Stimulated activated CD4-positive, alpha-beta T cell treated with anti-CD3 and anti-CD28 coated beads, TNF-alpha, amount 100 ng/mL, for 24 hours (primary cell): ENCODE measurements at places on chromosomes 3 and 15.

DNA sequence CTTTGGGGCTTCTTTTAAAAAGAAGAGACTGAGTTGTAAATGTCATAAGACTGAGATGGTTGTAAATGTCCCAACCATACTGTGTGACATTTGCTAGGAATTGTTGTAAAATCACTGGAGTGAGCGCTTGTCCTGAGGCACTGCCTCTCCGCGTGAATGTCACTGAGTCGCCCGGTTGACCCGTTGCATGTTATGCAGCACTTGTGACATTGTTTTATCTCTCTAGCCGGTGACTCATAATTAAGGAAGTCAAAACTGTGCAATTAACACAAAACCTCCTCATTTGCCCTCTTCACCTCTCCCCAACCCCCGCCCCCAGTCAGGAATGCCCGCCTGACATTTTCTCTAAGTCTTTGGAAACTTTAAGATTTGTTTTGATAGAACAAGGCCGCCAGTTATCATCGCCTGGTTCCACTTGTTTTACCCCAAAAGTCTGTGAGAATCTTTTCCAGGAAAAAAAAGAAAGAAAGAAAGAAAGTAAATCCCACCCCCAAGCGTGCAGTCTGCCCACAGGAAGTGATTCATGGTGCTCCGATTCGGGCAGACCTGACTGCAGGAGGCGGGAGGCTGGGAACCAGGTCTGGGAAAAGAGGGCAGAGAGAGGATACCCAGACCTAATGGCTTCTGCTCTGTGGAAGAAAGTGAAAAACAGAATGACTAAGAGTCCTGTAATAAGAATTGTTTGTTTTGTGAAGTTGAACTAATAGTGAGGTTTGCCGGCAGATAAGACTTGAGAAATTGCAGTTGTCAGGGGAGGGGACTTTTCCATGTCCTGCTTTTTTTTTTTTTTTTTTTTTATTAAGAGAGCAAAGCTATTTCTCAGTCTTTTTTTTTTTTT is 84.8 kb downstream of the SMAD3 start:
- no peak for DNase-seq

GRCh38 chr3:115789481-115789880 is 166.2 kb downstream of the GAP43 start:
- DNase-seq: no peak

- no peak for DNase-seq
Measured at GRCh38 chr15:80946576-80946975, 43.0 kb downstream of the MESD start.

- no peak for DNase-seq
Measured at GRCh38 chr15:70853318-70853972, 512 bp downstream of the LARP6 start.

DNA sequence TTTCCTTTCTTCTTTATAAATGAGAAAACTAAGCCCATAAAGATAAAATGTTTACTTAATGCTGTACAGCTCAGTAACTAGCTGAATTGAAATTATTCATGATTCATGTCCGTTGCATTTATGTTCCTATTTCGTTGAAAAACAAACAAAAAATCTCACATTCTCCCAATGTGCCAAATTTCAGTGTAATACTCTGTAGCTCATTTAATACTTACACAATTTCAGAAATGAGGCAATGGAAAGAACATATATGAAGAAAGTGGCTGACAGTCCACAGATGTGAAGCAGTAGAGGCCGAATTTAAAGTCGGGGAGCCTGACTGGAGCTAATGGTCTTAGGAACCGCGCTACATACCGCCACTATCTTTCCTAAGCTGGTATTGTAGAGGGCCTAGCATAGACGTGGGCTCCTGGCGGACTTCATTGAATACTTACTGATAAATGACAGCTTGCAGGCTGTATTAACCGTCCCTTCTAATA is 651 bp downstream of the PLSCR2 start:
- no peak for DNase-seq

DNA sequence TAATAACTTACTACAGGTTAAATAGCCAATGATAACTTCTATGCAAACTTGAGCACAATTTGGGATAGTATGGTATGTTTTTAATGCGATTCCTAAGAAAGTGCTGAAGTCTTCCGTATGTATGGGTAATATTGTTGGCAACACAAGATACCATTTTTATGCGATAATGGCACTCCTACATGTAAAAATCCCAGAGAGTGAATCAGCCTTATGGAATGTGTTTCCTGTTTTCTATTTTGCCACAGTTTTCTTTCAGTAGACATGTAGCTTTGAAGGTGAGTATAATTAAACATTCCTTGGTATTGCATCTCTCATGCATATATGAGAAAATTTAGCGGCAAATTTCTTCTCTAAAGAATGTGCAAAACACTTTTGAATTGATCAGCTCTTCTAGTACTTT is 396.8 kb upstream of the AZI2 start:
- no peak for DNase-seq

- DNase-seq: no peak
Measured at GRCh38 chr15:99981191-99981647, 248.0 kb upstream of the LYSMD4 start.

DNA sequence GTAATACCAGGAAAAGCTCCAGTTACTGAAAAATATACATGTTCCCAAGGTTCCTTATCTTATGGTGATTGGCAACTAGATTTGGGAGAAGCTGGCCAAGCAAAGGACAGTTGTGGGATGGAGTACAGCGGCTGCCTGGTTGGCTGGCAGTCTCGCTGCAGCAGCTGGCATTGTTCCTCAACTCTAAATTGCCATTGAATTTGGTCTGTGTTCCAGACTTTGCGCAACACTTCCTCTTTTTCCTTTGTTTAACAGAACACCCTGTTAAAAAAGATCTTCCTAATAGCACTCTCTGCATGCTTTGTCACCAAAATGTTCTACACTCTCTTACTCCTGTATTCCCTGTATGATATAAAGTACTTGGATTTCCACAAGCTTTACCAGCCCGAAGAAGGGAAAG is 420.6 kb upstream of the RBMS3 start:
- DNase-seq: no peak

GRCh38 chr3:81735334-81735733 is 26.1 kb downstream of the GBE1 start:
- no peak for DNase-seq

- DNase-seq: no peak
Measured at GRCh38 chr3:106197532-106198194, 328.9 kb upstream of the CBLB start.

DNA sequence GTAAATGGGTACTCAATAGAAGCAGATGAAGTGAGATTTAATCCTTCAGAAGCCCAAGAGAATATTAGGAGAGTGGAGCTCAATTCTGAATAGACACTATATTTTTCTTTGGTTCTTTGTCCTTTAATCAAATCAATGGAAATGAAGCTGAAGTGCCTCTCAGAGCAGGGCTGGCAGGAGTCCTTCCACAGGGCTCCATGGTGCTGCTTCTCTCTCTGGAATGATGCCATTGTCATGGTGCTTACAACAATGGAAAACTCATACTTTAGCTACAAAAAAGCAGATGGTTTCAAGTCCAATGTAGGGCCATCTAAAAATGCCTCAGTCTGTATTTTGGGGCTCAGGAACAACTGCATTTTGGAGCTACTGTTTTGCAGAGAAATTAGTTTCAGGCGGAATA is 125.1 kb downstream of the SNRK start:
- no peak for DNase-seq

DNA sequence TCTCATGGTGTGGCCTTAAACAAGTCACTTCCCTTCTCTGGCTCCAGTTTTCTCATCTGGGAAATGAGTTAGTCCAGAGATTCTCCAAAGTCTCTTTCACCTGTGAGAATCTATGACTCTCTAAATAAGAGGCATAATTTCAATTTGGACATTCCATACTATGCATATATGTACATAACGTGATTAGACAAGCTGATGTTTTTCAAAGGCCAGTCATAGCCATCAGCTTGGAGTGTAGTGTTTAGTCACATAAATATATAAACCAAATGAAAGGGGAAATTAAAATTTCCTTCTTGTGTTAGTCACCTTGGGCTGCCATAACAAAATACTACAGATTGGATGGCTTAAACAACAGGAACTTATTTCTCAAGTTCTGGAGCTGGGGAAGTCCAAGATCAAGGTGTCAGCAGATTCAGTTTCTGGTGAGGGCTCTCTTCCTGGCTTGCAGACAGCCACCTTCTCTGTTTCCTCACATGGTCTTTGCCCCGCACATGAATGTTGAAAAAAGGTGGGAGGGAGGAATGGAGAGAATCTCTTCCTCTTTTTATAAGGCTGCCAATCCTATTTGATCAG is 19.4 kb downstream of the TMEM41A start:
- DNase-seq: no peak

DNA sequence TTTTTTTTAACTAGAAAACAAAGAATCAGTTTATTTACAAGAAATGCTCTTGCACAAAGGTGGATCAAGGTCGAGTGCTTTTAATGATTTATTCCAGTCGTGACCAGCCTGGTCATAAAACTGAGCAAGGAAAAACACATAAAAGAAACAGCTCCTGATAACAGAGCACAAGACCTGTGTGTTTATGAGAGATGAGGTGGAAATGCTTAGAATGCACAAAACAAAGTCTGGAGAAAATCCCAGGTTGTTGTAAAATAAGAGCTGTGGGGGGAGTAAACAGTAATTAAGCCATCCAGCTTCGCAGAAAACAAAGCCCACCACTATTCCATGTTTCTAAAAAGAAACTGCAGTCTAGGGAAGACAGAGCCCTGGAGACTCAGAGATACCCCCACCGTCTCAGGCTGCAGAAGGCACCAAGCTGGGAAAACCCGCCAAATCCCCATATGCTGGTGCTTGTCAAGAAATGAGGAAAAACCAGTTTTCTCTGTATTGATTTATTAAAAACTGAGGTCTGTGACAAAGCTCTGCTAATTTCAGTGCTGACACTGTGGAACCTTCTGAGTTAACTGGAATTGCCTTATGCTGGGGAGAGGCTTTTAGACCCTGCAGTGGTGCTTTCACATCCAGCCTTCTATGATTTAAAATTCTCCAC is 139.3 kb downstream of the ADAMTS17 start:
- DNase-seq: no peak

DNA sequence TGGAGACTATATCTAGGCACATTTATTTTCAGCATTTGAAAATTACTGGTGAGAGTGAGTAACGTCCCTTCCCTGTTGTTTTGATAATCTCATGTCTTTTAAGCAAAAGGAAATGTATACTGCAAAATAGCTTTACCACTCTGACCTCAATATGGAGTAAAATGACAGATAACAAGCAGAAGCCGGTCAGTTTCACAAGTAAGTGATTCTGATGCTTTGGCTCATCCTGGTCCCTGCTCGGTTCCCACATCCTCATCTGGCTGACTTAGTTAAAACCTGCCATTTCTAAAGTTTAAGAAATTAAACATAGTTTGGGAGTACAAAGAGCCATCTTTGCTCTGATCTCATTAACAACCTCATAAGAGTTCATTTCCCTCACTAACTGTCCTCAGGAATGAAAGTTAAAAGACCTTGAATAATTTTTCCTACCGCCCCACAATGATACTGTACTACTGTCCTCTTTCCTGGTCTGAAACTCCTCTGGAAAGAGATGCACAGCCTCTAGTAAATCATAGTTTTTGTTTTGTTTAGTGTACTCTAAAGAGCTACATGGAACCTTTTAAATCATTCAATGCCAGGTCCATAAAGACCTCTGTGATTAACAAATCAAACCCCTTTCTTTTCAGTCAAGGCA is 72.3 kb upstream of the ICE2 start:
- no peak for DNase-seq

DNA sequence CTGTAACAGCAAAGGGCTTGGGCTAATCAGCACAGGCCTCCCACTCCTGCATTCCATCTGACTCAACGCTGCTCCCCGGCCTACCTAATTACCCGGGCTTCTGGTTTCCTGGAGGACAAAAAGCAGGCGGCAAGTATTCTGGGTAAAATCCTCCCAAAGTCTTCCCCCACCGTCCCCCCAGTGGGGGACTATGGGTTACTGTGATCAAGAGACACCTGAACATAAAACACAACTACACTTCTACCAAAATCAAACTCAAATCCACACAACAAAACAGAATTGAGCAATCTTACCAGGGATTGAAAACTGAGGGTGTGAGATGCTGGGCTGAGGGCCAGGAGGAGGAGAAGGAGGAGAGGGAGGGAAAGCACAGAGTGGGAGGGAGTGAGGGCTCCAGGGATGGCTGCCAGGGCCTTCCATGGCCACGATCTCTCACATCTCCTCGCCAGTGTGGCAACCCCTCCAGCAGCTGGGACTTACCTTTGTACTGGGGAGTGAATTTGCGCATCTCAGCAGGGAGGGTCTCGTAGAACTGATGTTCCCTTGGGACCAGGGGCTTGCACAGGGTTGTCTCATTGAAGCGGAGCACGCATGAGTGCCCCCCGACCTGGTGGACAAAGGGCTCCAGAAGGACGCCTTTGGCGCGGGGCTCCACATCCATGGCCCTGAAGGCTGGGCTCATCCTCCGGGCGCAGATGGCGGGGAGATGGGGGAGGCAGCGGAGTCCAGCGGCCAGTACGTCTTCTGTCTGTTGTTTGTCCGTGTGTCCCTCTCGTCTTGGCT is 9.1 kb upstream of the NCKIPSD start:
- DNase-seq: no peak

DNA sequence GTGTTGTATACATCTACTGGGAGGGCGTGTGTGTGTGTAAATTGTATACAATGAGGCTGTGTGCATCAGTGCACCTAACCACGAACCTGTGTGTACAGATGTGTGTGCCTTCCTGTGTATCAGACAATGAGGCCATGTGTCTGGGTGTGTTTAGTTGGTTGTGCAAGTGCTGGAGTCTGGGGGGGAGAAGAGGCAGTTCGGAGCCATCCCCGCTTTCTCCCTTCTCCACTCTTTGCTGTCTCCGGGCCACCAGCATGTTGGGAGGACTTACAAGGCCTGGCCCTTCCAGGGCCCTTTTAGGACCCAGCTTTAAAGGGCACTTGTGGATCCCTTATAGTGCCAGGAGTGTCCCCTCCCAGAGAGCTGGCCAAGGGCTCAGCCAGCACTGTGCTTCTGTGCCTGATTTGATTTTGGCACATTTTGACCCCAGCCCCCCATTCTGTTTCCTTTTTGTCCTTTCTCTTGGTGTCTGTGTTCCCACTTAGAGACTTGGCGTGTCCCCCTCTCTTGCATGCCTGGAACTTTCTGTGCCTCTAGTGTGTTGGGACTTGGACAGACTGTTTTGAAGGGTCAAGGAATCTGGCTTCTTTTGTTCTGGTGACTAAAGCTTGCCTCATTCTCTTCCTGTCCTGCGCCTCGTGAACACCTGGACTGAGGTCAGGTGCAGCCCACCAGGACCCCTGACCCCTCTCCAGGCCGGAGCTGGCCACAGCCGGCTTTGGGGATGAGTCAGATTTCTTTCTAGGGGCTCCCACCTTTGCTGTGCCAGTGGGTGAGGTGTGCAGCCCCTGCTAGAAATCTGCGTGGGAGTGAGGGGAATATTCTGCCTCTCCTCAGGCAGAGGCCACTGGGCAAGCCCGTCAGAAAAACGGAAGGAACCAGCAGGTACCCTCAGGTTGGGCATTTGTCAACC is 1.5 kb downstream of the CTDSPL start:
- DNase-seq: no peak

- no peak for DNase-seq
Measured at GRCh38 chr3:76470285-76470684, 569.6 kb upstream of the ROBO2 start.

- DNase-seq: no peak
Measured at GRCh38 chr15:72342385-72342784, 22.4 kb upstream of the CELF6 start.

GRCh38 chr15:38698254-38698653 is 133.6 kb upstream of the RASGRP1 start:
- DNase-seq: no peak

GRCh38 chr15:60326824-60327654 is 70.7 kb downstream of the ANXA2 start:
- peak; percentile 16 for DNase-seq

GRCh38 chr15:44584162-44584749 is 47.3 kb downstream of the EIF3J start:
- DNase-seq: peak; percentile 52

GRCh38 chr3:153023896-153024295 is 138.1 kb upstream of the RAP2B start:
- no peak for DNase-seq
